GM18507 (cell line): ENCODE measurements at places on chromosomes 16 and 17.

- no peak for DNase-seq
Observed at GRCh38 chr17:49527927-49528651, 33.0 kb downstream of the NGFR start.

DNA sequence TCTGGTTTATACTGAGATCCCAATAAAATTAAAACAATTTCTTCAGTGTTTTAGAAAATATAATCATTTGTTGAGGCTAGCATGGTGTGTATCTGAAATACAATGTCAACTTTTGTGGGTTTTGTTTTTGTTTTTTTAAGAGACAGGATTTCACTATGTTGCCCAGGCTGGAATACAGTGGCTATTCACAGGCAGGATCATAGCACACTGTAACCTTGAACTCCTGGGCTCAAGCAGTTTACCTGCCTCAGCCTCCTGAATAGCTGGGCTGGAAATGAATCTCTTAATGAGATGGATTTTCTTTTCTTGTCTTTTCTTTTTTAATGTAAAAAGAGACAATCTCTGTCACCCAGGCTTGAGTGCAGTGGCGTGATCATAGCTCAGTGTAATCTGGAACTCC lies 12.1 kb downstream of the DDX42 start:
- no peak for DNase-seq

- DNase-seq = no peak
Observed at GRCh38 chr16:85350973-85351372, 238.7 kb upstream of the CIBAR2 start.

- no peak for DNase-seq
Observed at GRCh38 chr16:11326084-11326736, 19.0 kb upstream of the RMI2 start.

- no peak for DNase-seq
Observed at GRCh38 chr17:60554377-60554788, 28.3 kb upstream of the APPBP2 start.

GRCh38 chr17:80523956-80524712 lies 20.5 kb upstream of the RPTOR start:
- no peak for DNase-seq

GRCh38 chr16:1158456-1159324 lies 5.8 kb downstream of the CACNA1H start:
- DNase-seq = no peak

GRCh38 chr17:79835953-79836509 lies 3.2 kb downstream of the CBX4 start:
- DNase-seq = no peak

DNA sequence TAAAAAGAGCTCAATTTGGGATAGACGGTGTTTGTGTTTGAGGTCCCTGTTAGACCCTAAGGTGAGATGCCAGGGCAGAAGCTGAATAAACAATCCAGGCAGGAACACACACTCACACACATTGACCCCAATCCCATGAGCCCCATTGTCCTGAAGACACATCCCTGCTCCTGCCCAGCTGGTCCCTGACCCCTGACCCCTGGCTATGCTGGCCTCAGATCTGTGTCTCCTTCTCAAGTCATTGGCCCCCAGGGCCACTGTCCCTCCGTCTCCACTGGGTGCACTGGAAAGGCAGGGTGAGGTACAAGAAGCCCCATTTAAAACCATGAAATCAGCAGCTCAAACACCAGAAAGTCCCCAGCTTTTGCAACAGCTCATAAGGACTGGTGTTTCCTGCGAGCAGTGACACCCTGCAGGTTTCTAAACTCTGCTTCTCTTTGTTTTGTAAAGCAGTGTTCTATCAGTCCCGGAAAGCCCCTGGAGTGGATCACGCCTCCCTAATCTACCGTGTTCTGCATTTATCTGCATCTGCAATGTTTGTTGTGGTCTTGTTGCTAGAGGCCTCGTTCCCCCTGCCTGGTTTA lies 18.0 kb upstream of the ASGR2 start:
- DNase-seq = peak; percentile 48
